Bronchial epithelial cell (primary cell): ENCODE measurements at places on chromosomes 1 and 21. TPM values are rescaled to one million over a fixed set of nuclear protein-coding genes. Genes with fewer than 3 reads are reported as not detected.

DNA sequence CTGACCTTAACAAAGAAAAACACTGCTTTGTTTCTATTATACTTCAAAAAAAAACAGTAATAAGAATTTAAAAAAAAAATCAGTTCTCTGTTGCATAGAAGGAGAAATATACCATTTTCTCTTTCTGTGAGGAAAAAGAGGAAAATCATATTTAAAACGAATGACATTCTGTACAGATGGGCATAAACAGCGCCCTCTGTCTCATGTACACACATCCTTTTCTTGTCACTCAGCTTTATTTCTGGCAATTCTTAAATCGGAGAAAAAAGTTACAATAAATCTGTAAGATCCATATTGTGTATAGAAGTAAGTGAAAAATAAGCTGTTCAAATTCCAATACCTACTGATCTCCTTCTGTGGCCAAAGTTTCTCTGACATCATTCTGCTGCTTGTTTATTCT, 245.4 kb downstream of the SMYD3 start:
- no peak for DNase-seq

The TMEM9 gene
- total RNA-seq: 66.9 and 104 TPM in 2 replicates

The TOMM20 gene
- 63.6 and 99.0 TPM in 2 replicates for total RNA-seq

DNA sequence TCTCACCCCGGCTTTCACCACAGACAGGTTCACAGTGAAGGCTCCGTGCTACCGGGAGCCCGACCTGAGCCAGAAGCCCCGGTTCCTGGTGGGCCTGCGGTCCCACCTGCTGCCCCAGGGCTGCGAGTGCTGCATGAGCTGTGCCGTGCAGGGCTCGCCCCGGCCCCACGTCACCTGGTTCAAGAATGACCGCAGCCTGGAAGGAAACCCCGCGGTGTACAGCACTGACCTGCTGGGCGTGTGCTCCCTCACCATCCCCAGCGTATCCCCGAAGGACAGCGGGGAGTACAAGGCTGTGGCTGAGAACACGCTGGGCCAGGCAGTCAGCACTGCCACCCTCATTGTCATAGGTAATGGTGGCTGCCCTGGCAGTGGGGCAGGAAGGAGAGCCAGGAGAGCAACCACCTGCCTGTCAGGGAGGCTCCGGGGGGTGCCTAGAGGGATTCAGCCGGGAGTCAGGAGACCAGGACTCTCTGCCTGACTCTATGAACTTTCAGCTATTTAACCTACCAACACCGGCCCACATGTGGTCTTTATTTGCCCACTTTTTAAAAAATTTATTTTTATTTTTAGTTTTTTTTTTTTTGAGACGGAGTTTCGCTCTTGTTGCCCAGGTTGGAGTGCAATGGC, 36.4 kb downstream of the IGFN1 start:
- DNase-seq: no peak

GRCh38 chr1:159750621-159751020, 30.1 kb upstream of the DUSP23 start:
- no peak for DNase-seq
